Smooth muscle cell of the brain vasculature (primary cell): ENCODE measurements at places on chromosomes 1 and 21.
A peak's percentile ranks its signal among the peaks of the same experiment; 100 is the strongest.

DNA sequence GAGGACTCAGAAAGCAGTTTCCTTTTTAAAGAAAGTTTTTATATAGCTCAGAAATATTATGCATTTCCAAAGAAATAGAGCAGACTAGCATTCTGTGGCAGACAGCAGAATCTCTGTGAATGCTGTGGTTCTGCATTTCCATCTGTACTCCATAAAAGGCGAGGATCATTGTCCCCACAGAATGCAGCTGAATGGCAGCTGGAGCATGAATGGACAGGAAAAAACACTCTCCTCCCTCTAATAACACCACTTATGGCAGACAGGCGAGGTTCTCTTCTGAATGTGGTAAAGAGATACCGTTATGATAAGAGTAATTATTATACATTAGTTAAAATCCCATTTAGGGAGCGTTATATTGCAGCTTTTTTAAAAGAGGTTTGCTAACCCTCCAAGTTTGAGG is 81.4 kb upstream of the WLS start:
- DNase-seq, result no peak

- no peak for DNase-seq
These were observed 71.7 kb downstream of the PIK3CD start for GRCh38 chr1:9723068-9723805.

GRCh38 chr1:75770761-75771160 is 15.3 kb upstream of the RABGGTB start:
- no peak for DNase-seq

DNA sequence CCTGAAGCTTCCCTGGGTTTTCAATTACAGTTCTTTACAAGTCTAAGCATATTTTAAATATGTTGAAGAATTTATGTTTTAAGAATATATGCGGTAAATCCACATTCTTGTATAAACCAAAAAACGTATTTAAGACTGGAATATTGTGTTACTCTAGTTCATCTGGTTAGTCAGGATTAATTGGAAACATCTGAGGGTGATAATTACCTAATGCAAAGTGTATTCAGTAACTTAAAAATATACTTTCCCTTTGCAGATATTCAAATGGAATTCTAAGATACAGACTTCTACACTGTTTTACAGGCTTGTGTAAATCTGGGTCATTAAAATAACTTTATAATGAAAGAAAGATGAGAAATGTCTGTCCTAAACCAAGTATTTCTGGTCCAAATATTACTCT is 302.0 kb downstream of the VAV3 start:
- DNase-seq, result no peak

- DNase-seq, result no peak
These were observed 2.7 kb downstream of the RHBG start for GRCh38 chr1:156371553-156372264.

GRCh38 chr1:61254634-61255357 is 172.4 kb downstream of the NFIA start:
- peak; percentile 74 for DNase-seq

GRCh38 chr1:221633841-221634409 is 108.0 kb downstream of the DUSP10 start:
- no peak for DNase-seq

DNA sequence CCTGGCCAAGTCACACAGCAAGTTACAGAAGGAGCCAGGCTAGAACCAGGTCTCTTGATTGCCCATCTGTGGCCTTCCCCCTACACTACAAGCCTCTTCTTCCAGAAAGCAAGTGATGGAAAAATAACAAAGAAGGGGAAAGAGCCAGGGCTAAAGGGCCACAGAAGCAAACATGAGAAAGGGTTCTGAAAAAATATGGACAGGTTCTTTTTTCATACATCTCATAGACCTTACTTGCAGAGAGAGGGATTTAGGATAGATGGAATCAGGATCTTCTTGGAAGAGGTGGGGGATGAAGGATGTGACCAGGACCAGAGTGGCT is 3.2 kb downstream of the RHBG start:
- DNase-seq, result no peak

DNA sequence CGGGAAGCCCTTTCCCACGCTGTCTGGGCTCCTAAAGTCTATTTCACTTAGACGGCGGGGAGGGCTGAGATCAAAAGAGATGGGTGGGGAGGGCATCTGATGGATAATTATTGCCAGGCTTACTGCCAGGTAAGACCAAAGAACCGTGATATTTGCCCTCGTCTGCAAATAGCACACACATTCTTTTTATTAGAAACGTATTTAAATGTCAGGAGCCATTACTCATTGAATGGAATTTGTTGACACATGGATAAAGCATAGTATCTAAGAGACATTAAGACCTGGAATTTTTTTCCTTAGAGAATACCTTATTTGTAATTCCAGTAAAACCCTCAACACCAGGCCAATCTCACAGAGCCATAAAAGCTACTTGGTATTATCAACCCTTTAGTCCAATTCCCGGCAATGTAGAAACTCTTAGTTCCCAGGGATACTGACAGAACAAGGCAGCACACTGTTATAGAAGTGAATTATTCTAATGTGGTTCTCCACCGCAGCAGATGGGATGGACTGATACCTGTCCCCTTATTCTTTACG is 10.6 kb downstream of the URB1 start:
- DNase-seq, result no peak

DNA sequence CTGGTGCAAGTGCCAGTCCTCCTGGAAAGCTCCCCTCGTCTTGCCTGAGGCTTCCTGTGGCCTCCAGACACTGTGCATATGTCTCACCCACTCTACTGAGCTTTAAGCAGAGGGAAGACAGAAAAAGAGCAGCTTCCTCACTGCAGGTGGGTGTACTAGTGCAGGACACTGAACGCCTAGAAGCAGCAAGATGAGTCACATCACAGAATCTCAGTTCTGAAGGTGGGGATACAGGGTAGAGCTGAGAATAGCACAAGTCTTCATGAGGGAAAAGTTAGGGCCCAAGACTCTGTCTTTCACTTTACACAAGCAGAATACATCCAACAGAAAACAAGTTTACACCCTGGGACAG is 37.4 kb downstream of the PCAT6 start:
- no peak for DNase-seq

DNA sequence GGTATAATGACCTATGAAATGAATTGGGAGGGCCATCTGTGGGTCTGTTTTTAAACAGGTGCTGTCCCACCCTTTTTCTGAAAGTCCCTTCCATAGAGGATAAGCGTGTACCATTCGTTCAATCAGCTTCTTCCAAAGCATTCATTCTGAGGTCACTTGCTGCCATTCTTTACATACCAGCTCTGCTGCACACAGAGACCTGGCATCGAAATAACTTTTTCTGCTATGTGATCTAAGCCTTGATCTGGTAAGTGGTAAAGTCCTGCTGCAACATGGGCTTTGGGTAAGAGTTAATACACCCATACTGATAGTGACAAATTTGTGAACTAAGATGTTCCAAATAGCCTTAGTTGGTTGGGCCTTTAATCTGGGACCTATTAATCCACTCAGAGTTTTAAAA is 38.9 kb downstream of the DR1 start:
- no peak for DNase-seq

DNA sequence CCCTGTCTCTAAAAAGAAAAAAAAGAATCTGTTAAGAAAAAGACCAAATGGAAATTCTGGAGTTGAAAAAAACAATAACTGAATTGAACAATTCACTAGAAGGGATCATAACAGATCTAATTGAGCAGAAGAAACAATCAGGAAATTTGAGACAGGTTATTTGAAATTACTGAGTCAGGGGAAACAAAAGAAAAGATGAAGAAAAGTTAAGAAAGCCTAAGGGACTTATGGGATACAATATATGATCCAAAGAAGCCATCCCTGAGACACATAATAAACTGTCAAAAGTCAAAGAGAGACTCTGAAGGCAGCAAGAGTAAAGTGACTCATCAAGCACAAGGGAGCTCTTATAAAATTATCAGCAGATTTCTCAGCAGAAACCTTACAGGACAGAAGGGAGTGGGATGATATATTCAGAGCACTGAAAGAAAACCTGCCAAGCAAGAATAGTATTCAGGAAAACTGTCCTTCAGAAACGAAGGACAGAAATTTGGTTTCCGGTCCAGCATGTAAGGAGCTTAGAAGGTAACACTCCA is 44.5 kb downstream of the SLC2A1 start:
- DNase-seq, result no peak

DNA sequence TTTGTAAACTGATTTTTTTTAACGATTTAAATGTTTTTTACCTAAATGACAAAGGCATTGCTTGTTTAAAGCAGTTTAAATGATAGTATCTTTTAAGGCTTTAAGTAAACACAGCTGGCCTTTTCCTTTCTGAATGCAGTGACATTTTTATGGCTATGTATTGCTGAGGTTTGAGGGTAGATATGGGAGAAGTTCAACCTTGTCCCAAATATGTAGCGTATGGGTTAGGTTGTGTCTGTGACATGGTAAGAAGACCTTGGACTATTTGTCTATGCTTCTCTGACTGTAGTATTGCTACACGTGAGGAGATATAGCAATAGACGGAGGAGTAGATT is 32.5 kb downstream of the PKNOX1 start:
- DNase-seq, result no peak

DNA sequence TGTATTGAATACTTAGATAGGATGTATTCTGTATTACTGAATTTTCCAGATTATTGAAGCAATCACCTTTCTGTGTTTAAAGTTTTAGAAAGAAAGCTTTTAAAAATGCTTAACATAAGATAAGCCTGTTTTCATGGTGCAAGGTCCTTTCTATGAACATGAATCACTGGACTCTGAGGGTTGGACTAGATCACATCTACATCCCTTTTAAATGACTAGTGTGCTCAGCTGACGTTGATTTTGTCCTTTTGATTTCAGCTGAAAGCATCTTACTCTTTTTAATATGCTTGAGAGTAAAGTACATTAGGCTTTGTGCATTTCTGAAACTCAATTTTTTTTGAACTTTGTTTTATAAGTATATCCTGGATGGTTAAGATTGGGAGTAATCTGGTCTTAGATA is 16.2 kb downstream of the MIER1 start:
- no peak for DNase-seq

DNA sequence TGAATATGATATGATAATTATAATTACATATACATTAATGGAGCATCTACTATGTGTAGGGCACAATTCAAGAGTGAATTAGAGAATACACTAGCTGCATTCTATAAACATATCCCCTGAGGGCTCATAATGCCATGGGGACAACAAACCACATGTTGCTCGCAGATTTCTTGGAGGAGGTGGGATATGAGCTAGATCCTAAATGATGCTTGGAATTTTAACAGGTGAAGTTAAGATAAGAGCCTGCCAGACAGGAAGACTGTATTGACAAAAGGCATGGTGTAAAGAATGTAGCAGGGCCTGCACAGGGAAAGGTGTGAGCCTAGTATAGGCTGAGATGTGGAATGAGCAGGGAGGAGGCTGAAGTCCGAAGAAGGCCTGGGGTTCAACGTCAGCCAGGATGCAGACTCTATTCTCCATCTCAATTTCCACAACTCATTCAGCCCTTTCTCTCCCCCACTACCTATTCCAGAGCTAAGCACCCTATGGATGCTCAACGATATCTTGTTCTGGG is 120.2 kb downstream of the ELAVL4 start:
- no peak for DNase-seq

DNA sequence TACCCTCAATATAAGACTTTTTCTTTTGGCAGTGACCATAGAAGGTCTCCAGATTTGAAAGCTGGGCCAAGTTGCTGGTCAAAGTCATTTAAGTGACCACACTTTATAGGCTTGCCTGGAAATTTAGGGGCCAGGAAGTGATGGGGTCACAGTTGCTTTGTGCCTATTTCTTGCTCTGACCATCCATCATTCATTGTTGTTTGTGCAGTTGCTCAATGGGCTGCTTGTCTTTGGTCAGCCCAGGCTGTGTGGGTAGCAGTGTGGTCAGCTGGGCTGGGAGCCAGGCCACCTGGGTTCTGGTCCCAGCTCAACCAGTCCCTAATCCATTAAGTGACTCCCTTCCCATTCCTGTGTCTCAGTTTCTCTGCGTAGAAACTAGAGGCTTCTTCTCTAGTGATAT is 2.1 kb upstream of the OTUD7B start:
- no peak for DNase-seq

GRCh38 chr1:19067182-19067911 is 110.9 kb upstream of the IFFO2 start:
- DNase-seq, result no peak

GRCh38 chr21:33880626-33881025 is 35.0 kb downstream of the ATP5PO start:
- no peak for DNase-seq

- no peak for DNase-seq
These were observed 154.2 kb downstream of the ZP4 start for GRCh38 chr1:237736372-237737029.

- no peak for DNase-seq
These were observed 112.3 kb upstream of the NFIA start for GRCh38 chr1:60969971-60970509.

- no peak for DNase-seq
These were observed 39.8 kb downstream of the MRPL39 start for GRCh38 chr21:25567472-25567871.

DNA sequence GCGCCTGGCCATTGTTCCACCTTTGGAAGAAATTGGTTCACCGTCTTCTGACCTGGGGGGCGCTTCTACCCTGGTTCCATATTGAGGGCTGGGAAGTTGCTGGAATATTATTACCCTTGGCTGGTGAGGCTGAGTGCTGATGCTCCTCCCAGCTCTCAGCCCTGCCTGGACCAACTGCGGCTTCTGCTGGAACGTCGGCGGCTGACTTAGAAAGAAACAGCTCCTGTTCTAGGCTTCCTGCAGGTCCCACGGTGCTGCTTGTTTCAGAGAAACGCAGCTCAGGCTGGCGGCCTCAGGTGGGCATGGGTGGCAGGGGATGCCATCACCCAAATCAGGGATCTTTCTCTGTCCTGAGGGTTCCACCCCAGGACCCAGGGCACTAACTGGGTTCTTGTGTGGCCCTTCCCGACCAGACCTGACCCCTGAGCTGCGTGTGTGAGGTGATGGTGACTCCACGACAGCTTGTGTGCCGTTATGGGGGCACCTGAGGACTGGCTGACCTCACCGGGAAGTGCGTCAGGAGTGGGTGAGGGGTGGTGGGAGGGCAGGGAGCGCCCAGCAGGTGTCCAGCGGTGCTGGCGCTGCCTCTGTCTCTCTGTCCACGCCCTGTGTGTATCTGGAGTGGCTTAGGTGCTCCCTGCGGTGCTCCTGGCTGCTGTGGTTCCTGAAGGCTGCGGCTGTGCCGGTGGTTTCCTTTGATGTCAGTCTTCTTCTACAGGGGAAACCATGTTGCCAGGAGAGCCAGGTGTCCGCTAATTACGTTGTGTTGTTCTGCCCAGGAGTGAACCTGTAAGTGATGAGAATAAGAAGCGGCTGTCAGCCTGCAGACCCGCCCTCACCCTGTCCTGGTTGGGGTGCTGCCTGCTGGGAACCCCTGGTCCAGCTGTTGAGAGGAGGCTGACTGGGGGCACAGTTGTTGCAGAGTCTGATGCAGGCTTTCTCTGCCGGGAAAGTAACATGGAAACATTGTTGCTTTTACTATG is 8.9 kb downstream of the SKI start:
- no peak for DNase-seq
